ENCODE measurements at places on chromosomes 5 and 9.

DNA sequence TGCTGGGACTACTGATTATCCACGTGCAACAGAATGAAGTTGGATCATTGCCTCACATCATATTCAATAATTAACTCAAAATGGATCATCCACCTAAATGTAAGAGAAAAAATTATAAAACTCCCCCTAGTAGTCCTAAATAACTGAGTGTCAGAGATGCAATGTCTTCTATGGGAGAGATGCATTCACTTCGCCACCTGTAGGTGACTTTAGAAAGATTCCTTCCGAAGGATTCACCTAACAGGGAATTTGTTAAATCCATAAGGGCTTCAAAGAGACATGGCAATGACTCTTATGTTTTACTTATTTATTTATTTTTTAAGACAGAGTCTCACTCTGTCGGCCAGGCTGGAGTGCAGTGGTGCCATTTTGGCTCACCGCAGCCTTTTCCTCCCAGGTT lies 526.0 kb downstream of the MTRR start:
- no peak for DNase-seq

- DNase-seq, result no peak
These were observed 2.1 kb upstream of the FOXE1 start for GRCh38 chr9:97850746-97851445.

- DNase-seq, result no peak
These were observed 63.2 kb downstream of the SERINC5 start for GRCh38 chr5:80192507-80193241.

GRCh38 chr9:101590901-101591300 lies 3.9 kb downstream of the PPP3R2 start:
- DNase-seq, result no peak

DNA sequence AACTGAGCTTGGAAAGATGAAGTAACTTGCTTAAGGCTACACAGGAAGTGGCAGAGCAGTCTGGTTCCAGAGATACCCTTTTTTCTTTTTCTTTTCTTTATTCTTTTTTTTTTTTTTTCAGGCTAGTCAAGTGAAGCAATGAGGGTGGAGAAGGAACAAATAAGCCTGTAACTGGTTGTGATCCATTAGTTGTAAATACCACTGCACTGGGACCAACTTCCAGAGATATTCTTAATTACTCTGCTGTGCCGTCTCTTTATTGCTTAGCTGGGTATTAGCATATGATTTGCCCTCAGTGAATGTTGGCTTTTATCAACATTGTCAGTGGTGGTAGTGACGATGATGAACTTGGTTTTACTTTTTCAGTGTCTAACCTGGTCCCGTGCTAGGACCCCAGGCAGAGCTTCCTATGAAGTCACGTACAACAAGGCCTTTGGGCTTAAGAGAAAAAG lies 26.7 kb downstream of the LNPEP start:
- DNase-seq, result no peak

GRCh38 chr9:113796646-113797426 lies 79.3 kb upstream of the ZNF618 start:
- DNase-seq, result no peak

All from activated CD8-positive, alpha-beta memory T cell treated with anti-CD3 and anti-CD28 coated beads for 4 hours (primary cell).